ENCODE measurements at places on chromosomes 1 and 21.

- peak; percentile 15 for DNase-seq
Measured at GRCh38 chr1:246254854-246255253, 252.2 kb downstream of the SMYD3 start.

DNA sequence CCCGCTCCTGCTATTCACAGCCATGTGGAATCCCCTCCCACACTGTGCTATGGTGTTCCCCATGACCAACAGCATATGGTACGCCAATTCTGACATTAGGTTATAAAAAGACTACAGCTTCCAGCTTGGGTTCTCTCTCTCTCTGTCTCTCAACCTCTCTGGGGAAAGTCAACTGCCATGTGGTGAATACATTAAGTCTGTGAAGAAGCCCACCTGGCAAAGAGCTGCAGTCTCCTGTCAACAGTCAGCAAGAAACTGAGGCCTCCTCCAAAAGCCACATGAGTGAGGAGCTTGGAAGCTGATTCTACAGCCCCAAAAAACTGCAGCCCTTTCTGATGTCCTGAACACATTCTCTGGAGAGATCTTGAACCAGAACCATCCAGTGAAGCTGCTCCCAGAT is 25.0 kb upstream of the LRRC38 start:
- DNase-seq = no peak

DNA sequence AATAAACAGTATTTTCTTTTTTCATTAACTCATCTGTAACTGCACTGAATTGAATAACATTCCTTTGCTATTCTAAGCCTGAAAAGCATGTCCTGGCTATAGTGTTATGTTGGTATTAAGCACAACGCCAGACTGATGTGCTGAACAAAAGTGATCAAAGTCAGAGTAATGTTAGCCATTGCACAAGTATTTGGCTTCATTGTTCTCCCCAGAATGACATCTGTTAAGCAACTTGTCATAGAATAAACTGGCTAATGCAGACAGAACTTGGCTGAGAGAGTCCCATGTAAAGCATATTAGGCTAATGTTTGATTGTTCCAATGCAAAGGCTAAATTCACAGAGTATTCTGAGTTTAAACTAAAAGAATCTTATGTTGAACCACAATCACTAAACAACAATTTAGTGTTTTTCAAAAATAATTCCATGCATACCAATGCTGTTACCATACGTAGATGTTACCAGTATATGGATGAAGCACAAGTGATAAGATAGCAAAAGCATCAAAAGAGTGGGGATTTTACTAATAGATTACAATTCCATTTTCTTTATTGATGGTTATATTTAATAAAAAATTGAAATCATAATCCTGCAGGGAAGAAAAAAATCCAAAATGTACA is 235.3 kb upstream of the DMRTA2 start:
- no peak for DNase-seq

- no peak for DNase-seq
Measured at GRCh38 chr1:40711465-40712404, 20.2 kb downstream of the NFYC start.

- DNase-seq = peak; percentile 34
Measured at GRCh38 chr1:199272628-199273086, 633.8 kb downstream of the PTPRC start.
